ENCODE measurements at places on chromosomes 2 and 18. TPM values are rescaled to one million over a fixed set of nuclear protein-coding genes. Genes with fewer than 3 reads are reported as not detected.

The GKN1 gene
- total RNA-seq, result not detected

The DTNB gene
- total RNA-seq, result 6.2 TPM

The STARD7 gene
- total RNA-seq, result 237 TPM

The RAB27B gene
- total RNA-seq, result 0.36 TPM

The CD8A gene
- total RNA-seq, result not detected
